ENCODE measurements at places on chromosomes 4 and X.

DNA sequence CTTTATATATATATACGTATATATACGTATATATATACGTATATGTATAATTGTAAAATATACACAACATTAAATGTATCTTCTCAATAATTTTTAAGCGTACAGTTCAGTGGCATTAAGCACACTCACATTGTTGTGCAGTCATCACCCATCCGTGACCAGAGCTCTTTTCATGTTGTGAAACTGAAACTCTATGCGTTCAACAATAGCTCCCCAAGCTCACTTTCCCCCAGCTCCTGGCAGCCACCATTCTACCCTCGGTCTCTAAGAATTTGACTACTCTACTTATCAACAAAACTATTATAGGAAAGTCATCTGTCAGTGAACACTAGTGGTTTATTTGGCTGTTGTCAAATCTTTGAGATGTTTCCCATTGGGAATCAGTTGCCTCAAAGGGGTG is 621.8 kb upstream of the GALNT7 start:
- no peak for DNase-seq
- no peak overlapping the region for H3K4me3 ChIP-seq
- H3K36me3 ChIP-seq = no peaks in the 10 kb centered on the region
- H3K27ac ChIP-seq = no peak overlapping the region
- no peaks in the 10 kb centered on the region for H3K27me3 ChIP-seq
- H3K4me1 ChIP-seq = no peaks in the 10 kb centered on the region

DNA sequence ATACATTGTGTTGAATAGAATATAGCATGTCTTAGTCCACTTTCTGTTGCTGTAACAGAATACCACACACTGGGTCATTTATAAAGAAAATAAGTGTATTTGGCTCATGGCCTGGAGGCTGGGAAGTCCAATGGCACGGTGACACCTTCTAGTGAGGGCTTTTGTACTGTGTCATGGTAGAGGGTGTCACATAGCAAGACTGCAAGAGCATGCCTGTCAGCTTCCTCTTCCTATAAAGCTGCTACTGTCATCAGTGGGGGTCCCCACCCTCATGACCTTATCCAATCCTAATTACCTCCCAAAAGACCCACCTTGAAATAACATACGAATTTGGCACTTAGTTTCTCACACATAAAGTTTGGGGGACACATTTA is 193.2 kb downstream of the PTTG2 start:
- H3K27me3 ChIP-seq = no peaks in the 10 kb centered on the region
- H3K36me3 ChIP-seq = no peaks in the 10 kb centered on the region
- no peak for DNase-seq
- H3K4me3 ChIP-seq = no peak overlapping the region
- H3K4me1 ChIP-seq = peaks cover 10% of the 10 kb centered on the region

GRCh38 chr4:25095837-25096236 is 64.4 kb downstream of the SEPSECS start:
- no peaks in the 10 kb centered on the region for H3K27me3 ChIP-seq
- no peaks in the 10 kb centered on the region for H3K36me3 ChIP-seq
- H3K27ac ChIP-seq = no peak overlapping the region
- DNase-seq = no peak
- no peaks in the 10 kb centered on the region for H3K4me1 ChIP-seq

- no peak for DNase-seq
- H3K36me3 ChIP-seq = no peaks in the 10 kb centered on the region
- H3K27me3 ChIP-seq = no peaks in the 10 kb centered on the region
- H3K27ac ChIP-seq = no peak overlapping the region
- no peaks in the 10 kb centered on the region for H3K4me1 ChIP-seq
These were observed 283.3 kb downstream of the CENPC start for GRCh38 chr4:67261971-67262370.

DNA sequence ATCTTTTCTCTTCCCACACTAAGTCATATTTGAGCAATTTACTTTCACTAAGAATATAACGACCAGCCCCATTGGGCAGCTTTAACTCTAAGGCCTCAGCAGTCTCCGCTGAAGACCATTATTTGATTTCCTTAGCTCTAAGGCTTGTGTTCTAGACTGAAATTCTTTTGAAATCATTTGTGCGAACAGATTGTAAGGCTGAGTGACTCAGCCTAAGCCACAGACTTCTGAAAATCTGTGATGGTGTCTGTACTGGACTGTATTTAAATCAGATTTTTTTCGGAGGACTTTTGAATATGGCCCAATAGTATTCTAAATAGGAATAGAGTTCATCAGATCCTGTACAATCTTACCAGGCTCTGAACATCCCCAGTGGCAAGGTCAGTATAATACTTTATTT is 150.3 kb upstream of the TECRL start:
- H3K4me1 ChIP-seq = no peaks in the 10 kb centered on the region
- no peaks in the 10 kb centered on the region for H3K36me3 ChIP-seq
- H3K27ac ChIP-seq = no peak overlapping the region

DNA sequence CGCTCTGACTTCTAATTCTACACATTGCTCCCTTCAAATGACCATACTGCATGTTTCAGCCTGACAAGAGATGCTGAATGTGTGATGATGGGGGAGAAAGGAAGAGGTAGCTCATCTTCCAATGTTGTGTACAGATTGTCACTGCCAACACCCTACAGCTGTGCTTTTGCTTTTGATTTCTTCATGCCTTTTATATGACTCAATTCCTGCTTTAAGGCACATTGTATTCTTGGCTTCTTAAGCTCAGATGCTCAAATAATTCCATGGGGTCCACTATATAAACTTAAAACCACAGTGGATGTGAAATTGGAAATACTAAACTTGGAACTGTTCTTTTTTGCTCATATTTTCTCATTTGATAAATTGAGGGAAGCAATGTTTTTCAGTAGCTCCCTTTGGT is 183.2 kb upstream of the WDFY3 start:
- peaks cover 17% of the 10 kb centered on the region for H3K4me1 ChIP-seq
- DNase-seq = no peak
- H3K4me3 ChIP-seq = no peak overlapping the region
- no peak overlapping the region for H3K27ac ChIP-seq
- no peaks in the 10 kb centered on the region for H3K27me3 ChIP-seq
- no peaks in the 10 kb centered on the region for H3K36me3 ChIP-seq

- no peaks in the 10 kb centered on the region for H3K4me1 ChIP-seq
- no peak overlapping the region for H3K27ac ChIP-seq
- no peak overlapping the region for H3K4me3 ChIP-seq
- DNase-seq = no peak
These were observed 200.4 kb downstream of the ARAP2 start for GRCh38 chr4:36043901-36044300.

- no peak overlapping the region for H3K4me3 ChIP-seq
- no peaks in the 10 kb centered on the region for H3K36me3 ChIP-seq
- no peak for DNase-seq
- H3K27me3 ChIP-seq = no peaks in the 10 kb centered on the region
These were observed 7.3 kb downstream of the FGA start for GRCh38 chr4:154583230-154583629.

GRCh38 chr4:157004279-157005161 is 32.9 kb upstream of the PDGFC start:
- H3K36me3 ChIP-seq = no peaks in the 10 kb centered on the region
- no peaks in the 10 kb centered on the region for H3K27me3 ChIP-seq
- H3K4me3 ChIP-seq = no peak overlapping the region
